ENCODE measurements at places on chromosomes 2 and 18.

- peak; percentile 46 for DNase-seq
Measured at GRCh38 chr2:28695245-28695647, 56.4 kb upstream of the PPP1CB start.

DNA sequence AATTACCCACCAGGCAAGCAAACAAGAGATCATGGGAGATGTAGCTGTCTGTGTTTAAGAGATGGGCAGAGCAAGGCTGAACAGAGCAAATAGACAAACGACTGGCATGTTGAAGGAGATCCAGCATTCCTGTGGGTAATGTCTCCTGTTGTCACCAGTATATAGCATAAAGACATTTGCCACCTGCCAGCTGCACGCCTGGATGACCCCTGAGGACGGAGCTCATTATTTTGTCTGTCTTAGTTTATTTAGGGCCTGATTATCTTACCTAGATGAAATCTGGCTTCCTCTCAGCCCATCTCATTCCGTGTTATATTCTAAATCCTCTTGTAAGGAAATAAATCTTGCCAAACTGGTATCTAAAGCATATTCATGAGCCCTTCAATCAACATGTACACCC is 510.3 kb upstream of the LINC00305 start:
- DNase-seq = no peak

- DNase-seq = no peak
Measured at GRCh38 chr2:74602586-74603281, 45.4 kb downstream of the M1AP start.

DNA sequence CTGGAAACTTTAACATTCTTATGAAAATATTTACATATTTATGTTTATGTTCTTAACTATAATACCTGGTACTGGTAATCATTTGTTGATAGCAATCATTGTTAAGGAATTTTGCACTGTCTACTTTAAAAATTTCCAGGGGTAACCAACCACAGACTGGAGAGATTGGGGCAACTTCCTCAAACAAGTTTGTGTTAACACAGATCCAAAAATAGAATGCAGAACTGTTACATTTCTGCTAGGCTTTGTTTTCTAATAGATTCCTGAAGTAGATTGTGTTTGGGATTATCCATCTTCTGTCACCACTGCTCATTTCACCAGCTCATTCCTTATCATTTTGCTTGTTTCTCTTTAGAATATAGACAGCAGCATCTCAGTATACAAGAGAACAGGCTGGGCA is 23.7 kb downstream of the RNF125 start:
- DNase-seq = no peak

- no peak for DNase-seq
Measured at GRCh38 chr2:129606496-129607270, 372.8 kb upstream of the RAB6C start.

DNA sequence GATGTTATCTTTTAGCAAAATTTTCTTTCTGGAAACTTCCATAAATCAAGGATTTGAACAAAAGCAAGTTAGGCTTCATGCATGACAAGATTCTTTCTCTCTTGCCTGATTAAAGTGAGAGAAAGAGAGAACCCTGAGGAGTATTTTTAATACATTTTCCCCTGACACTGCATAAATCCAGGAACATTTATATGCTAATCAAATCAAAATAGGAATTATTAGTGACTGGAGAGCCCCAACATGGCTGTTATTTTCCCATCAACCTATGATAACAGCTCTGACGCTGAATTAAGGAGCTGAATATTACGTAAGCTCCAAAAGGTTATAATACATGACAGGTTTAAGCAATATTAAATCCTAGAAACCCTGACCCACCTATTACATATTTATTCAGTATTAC is 930.2 kb upstream of the PIK3C3 start:
- no peak for DNase-seq

DNA sequence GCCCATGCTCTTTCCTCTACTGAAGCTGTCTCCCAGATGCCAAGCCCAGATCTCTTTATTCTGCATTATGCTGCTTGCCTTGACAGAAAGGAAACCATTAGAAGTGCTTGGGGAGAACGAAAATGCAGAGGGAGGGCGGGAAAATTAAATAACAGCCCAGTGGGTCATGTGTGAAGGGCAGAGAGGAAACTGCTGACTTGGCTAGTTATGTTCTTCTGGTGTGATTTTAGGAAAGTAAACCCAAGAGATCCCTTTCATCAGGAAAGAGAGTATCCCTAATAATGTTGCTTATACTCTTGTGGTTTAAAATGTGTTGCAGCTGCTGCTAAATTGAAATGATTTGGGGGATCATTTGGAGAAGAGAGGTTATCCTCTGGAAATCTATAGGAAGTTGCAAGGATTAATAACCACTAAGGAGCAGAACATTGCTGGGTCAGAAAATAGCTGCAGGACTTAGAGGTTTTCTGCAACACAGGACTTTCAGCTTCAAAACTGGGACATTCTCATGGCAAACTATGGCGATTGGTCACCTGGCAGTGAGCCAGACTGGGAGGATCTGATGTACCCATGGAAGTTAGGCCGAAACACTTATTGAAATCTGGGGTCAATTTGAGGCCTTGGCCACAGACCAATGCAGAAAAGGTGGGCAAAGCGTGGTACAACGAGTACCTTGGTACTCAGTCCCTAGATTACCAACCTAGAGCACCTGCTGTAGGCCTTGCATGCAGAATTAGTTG is 172.2 kb downstream of the TMEM247 start:
- DNase-seq = no peak

DNA sequence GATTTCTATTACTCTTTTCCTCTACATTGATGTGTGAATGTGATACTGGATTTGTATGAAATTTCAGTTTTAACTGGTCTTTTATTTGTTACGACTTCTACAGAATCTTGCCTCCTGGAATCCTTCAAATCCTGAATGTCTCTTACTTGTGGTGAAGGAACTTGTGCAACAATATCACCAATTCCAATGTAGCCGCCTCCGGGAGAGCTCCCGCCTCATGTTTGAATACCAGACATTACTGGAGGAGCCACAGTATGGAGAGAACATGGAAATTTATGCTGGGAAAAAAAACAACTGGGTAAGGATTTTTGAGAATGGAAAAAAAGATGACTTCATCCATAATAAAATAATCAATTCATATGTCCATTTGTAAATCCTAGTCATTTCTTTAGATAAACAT is 134.6 kb downstream of the BABAM2 start:
- no peak for DNase-seq

DNA sequence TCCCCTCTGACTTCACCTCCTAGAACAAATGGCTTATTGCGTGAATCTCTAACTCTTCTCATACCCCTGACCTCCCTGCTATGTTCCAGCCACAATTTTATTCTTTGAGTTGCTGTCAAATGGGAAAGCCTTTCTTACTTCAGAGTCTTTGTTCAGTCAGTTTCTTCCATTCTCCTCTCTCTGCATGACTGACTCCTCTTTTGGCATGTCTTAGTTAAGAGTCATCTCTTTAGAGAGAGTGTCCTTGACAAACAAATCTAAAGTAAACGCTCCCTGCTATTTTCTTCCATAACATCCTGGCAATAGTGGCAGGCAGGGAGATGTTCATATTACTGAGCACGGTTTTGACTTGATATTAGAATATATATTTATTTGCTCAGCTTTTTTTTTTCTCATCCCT is 170.7 kb upstream of the ERBB4 start:
- DNase-seq = no peak

DNA sequence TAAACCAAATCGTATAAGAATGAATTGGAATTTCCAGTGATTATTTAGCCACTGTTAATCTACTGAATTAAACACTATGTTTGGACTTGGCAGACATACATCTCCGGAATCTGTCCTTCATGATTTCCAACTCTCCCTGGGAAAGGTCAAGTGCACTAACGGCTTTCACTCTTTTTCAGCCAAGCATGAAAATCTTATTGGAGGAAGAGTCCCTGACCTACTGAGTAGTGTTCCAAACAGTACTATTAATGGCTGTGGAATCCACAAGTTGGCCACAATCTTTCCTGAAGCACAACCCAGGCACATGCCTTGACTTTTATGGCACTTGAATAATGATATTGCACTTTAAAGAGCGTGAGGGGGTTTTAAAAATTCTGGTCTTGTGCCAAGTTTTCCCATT is 318.9 kb upstream of the RND3 start:
- no peak for DNase-seq

- DNase-seq = no peak
Measured at GRCh38 chr2:234550056-234550455, 53.2 kb upstream of the ARL4C start.

DNA sequence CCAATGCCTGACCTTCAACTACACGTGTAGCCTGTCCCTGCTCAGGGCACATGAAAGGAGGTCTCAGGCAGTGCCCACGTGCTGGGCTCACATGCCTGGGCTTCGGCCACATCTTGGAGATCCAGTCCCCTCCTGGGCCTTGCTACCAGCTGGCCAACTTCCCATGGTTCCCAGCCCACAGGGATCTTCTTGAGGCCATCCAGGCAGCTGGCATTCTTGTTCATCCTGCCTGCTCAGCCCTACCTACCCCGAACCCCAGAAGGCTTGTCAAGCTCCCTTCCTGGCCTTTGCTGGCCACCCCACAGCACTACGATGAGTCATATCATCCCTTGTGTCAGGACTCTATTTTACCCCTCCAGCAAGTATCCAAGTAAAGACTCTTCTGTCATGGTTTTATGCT is 97.1 kb downstream of the ZBTB7C start:
- no peak for DNase-seq

DNA sequence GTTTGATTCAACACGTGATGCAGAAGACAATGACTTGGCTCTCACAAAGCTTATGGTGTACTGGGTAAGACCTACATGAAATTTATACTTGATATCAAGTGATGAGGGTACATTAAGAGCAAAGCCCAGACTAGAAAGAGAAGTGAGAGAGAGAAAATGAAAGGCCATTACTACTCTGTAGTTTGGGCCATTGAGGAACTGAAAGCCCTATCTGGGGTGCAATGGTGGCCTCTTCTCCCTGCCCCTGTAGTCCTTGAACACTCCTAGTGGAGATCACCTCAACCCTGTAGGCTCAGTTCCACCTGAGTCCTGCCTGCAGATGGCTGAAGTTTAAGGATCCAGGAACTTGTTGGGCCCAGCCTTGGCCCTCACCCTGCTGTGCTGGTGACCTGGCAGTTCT is 569.8 kb upstream of the MEX3C start:
- DNase-seq = no peak

DNA sequence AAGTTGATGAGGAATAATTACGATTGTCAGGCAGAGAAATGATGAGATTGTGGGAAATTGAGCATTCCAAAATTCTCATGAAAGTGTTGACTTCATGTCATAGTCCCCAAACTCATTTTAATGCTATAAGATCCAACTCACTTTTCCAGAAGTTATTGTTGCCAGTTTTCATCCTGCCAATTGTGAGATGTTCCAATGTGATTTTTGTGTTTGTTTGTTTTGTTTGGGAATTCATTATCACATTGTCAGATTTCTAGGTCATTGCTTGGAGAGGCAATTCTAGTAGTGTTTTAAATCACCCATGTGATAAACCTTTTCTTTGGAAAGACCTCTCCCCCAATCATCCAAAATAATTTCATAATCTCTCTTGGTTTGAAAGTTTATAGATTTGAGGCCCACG is 86.0 kb upstream of the ACVR2A start:
- no peak for DNase-seq

DNA sequence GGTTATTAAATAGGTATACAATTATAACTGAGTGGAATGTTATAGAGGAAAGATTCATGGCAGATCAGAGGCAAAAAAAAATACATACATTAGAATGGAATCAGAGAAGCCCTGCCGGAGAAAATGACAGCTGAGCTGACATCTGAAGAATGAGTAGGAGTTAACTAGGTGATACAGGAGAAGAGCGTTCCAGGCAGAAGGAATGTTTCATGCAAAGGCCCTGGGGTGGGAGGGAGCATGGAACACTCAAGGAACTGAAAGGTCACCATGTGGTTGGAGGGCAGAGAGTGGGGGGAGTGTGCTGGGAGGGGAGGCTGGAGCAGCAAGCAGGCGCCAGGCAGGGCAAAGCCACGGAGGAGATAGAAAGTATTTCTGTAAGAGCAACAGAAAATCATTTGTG is 31.6 kb upstream of the CDK5R2 start:
- no peak for DNase-seq

All from D721Med (cell line).